ENCODE measurements at places on chromosomes 2 and 18.

- no peak for DNase-seq
These were observed 61.7 kb downstream of the KCMF1 start for GRCh38 chr2:85032621-85033020.

- no peak for DNase-seq
These were observed 802.0 kb downstream of the DCC start for GRCh38 chr18:53142005-53142404.

DNA sequence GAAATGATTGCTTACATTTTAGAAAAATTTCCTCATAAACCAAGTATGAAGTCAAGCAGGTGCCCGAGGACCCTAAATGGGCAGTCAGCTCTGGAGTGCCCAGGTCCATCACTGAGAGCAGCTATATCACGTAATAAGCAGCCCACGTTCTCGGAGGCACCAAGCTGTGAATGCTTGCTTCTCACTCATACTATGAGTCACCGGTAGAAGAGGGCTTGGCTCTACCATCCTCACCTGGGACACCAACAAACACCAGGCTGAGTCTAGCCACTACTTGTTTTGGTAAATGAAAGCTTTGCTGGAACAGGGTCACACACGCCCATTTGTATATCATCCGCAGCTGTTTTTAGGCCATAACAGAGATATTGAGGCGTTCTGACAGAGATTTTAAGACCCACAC lies 207.5 kb downstream of the SEPTIN10 start:
- no peak for DNase-seq

- DNase-seq, result peak; percentile 62
These were observed 502.2 kb downstream of the NRXN1 start for GRCh38 chr2:50529600-50530218.

DNA sequence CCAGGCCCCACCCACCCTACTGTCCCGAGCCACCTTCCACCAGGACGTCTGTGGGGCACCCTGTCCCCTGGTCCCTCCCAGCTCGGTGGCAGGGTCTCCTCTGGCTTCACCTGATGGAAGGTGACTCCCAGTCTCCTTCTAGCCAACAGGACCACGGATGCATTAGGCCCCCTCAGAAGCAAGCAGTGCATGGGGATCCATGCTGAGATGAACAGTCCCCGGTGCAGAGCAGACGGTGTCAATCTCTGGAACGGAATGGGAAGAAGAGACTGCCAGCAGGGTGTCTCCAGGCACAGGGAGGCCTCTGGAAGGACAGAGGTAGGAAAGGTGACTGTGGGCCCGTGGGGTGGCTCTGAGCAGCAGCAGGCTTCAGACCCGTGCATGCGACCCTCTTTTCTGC lies 65.2 kb upstream of the FZD7 start:
- DNase-seq, result no peak
